ENCODE measurements at places on chromosomes 3 and 15. TPM values are rescaled to one million over a fixed set of nuclear protein-coding genes. Genes with fewer than 3 reads are reported as not detected.

Gene PTX3
- polyA plus RNA-seq, result 555 TPM

Gene NR2E3
- polyA plus RNA-seq, result 0.08 TPM

Gene RABL3
- polyA plus RNA-seq, result 13.4 TPM

Gene KLHL6
- polyA plus RNA-seq, result not detected

Gene ARRDC4
- 10.6 TPM for polyA plus RNA-seq
